Neural cell (in vitro differentiated cells): ENCODE measurements at places on chromosomes 3 and 15. TPM values are rescaled to one million over a fixed set of nuclear protein-coding genes. Genes with fewer than 3 reads are reported as not detected.

The ZMYND10 gene
- 5.0 and 5.2 TPM in 2 replicates for polyA plus RNA-seq

The MYO9A gene
- polyA plus RNA-seq = 20.7 and 22.7 TPM in 2 replicates

The GABRR3 gene
- polyA plus RNA-seq = not detected in 2 replicates

The SERPINI1 gene
- polyA plus RNA-seq = 123 and 150 TPM in 2 replicates

The PATL2 gene
- not detected in 2 replicates for polyA plus RNA-seq

The ANKUB1 gene
- not detected in 2 replicates for polyA plus RNA-seq

The IQCF2 gene
- polyA plus RNA-seq = not detected in 2 replicates

The STRC gene
- polyA plus RNA-seq = 2.4 and 2.5 TPM in 2 replicates

The RPS17 gene
- 2,425 and 2,561 TPM in 2 replicates for polyA plus RNA-seq

The EPM2AIP1 gene
- polyA plus RNA-seq = 38.1 and 41.4 TPM in 2 replicates

The HMCES gene
- 23.0 and 24.9 TPM in 2 replicates for polyA plus RNA-seq

The SAXO2 gene
- 4.0 and 8.6 TPM in 2 replicates for polyA plus RNA-seq

The BSN gene
- 2.0 and 3.0 TPM in 2 replicates for polyA plus RNA-seq

The KCNMB3 gene
- polyA plus RNA-seq = 0.16 TPM in 1 of 2 replicates, not detected in the other

The CYP1A2 gene
- polyA plus RNA-seq = not detected in 2 replicates

The FAM227B gene
- polyA plus RNA-seq = 0.88 and 1.7 TPM in 2 replicates

The CLRN1 gene
- 0.18 and 0.27 TPM in 2 replicates for polyA plus RNA-seq

The FHIT gene
- 0.46 TPM in 1 of 2 replicates, not detected in the other for polyA plus RNA-seq

The PCOLCE2 gene
- 17.4 and 29.2 TPM in 2 replicates for polyA plus RNA-seq

The P2RY14 gene
- not detected in 2 replicates for polyA plus RNA-seq

The CHRM5 gene
- 0.10 and 3.9 TPM in 2 replicates for polyA plus RNA-seq

The VIPR1 gene
- polyA plus RNA-seq = 1.6 and 5.0 TPM in 2 replicates

The RYR3 gene
- polyA plus RNA-seq = 12.6 and 14.1 TPM in 2 replicates

The CCR4 gene
- polyA plus RNA-seq = not detected in 2 replicates

The SLC22A14 gene
- polyA plus RNA-seq = 0.16 and 0.25 TPM in 2 replicates

The GOLGA6C gene
- polyA plus RNA-seq = not detected in 2 replicates

The ECE2 gene
- 0.22 and 0.42 TPM in 2 replicates for polyA plus RNA-seq

The OR5H6 gene
- polyA plus RNA-seq = not detected in 2 replicates

The NR2E3 gene
- not detected in 2 replicates for polyA plus RNA-seq

The SPATA12 gene
- polyA plus RNA-seq = not detected in 2 replicates

The ADPRH gene
- polyA plus RNA-seq = 0.07 and 0.94 TPM in 2 replicates

The SNTN gene
- not detected in 2 replicates for polyA plus RNA-seq

The CHL1 gene
- 187 and 199 TPM in 2 replicates for polyA plus RNA-seq
